Heart right ventricle (tissue), 16 donors: ENCODE measurements at places on chromosomes 1 and 21. TPM values are rescaled to one million over a fixed set of nuclear protein-coding genes. Genes with fewer than 3 reads are reported as not detected.

The ZBTB48 gene
- total RNA-seq: 8.9 TPM

The DNASE2B gene
- total RNA-seq: not detected

The SELENON gene
- 32.5 TPM for total RNA-seq

The MSH4 gene
- 0.34 TPM for total RNA-seq

The ADORA1 gene
- total RNA-seq: 10.2 TPM

The MANEAL gene
- total RNA-seq: 2.2 TPM

The VTCN1 gene
- total RNA-seq: not detected

The KLHDC9 gene
- total RNA-seq: 5.6 TPM

The BCAR3 gene
- total RNA-seq: 24.0 TPM

The DDAH1 gene
- total RNA-seq: 28.6 TPM

The IFFO2 gene
- total RNA-seq: 8.2 TPM

The GLUL gene
- 390 TPM for total RNA-seq

The ETNK2 gene
- 2.4 TPM for total RNA-seq

The ASB17 gene
- not detected for total RNA-seq

GRCh38 chr1:210938416-210938925 lies 195.5 kb downstream of the KCNH1 start:
- H3K27me3 ChIP-seq: no peaks in the 10 kb centered on the region
- H3K36me3 ChIP-seq: no peaks in the 10 kb centered on the region
- no peak overlapping the region for H3K27ac ChIP-seq
- DNase-seq: no peak
- no peaks in the 10 kb centered on the region for H3K4me1 ChIP-seq

DNA sequence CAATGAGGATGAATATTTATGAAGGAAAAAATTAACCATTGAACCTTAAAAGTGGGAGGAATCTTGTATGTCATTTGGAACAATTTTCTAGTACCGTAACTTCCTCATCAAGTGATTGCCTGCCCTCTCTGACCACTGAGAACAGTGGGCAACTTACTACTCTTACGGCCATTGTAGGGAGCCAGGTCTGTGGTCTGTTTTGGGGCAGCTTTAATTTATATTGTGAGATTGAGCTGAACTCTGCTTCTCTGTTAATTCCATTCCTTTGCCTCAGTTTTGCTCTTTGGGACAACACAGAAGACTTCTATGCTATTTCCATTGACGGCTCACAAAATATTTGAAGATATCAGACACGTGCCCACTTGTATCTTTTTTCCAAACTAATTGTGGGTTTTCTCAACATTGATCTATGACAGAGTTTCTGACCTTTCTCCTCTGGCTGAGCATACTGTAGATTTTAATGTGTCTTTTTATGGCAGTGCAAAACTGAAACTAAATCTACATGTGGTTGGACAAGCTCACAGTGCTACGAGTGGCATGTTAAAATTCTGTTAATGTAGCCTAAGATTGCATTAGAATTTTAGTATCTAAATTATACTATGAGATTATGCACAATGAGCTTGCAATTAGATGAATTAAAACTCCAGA lies 27.8 kb upstream of the ZNF281 start:
- no peak for DNase-seq
- no peaks in the 10 kb centered on the region for H3K4me1 ChIP-seq
- no peaks in the 10 kb centered on the region for H3K27me3 ChIP-seq
- H3K27ac ChIP-seq: no peak overlapping the region
- H3K4me3 ChIP-seq: no peak overlapping the region

DNA sequence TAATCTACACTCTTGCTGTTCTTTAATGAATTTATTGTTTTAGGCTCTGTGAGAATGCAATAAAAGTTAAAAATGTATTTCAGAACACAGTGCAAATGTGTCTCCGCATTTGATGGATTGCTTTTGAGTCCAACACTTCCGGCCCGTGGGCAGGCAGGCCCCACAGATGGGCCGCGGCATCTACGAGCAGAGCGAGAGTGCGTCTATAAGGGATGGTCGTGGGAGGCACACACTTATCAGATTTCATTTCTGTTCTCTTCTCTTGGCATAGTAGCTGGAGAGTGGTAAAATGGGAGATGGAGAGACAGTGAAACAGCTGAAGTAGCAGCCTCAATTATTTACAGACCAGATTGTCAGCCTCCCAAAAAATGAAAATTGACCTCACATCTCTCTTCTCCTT lies 134.2 kb downstream of the NAV1 start:
- H3K36me3 ChIP-seq: no peaks in the 10 kb centered on the region
- H3K27me3 ChIP-seq: no peaks in the 10 kb centered on the region
- no peak overlapping the region for H3K4me3 ChIP-seq
- no peak overlapping the region for H3K27ac ChIP-seq

- peaks cover 28% of the 10 kb centered on the region for H3K4me1 ChIP-seq
- no peak for DNase-seq
- no peak overlapping the region for H3K4me3 ChIP-seq
- peaks cover 66% of the 10 kb centered on the region for H3K36me3 ChIP-seq
- H3K27ac ChIP-seq: no peak overlapping the region
Measured at GRCh38 chr21:44970766-44971671, 31.2 kb downstream of the SLX9 start.

GRCh38 chr1:160208557-160209320 lies 3.6 kb downstream of the PEA15 start:
- H3K4me1 ChIP-seq: peaks cover 60% of the 10 kb centered on the region
- H3K4me3 ChIP-seq: peak overlapping the region; percentile 11
- H3K27me3 ChIP-seq: no peaks in the 10 kb centered on the region
- peak overlapping the region; percentile 67 for H3K27ac ChIP-seq
- DNase-seq: no peak
- peaks cover 4% of the 10 kb centered on the region for H3K36me3 ChIP-seq

- no peaks in the 10 kb centered on the region for H3K36me3 ChIP-seq
- no peak overlapping the region for H3K27ac ChIP-seq
- no peaks in the 10 kb centered on the region for H3K27me3 ChIP-seq
Measured at GRCh38 chr1:172973424-172973823, 77.3 kb downstream of the TNFSF18 start.

GRCh38 chr1:8022395-8023286 lies 3.5 kb downstream of the ERRFI1 start:
- peaks cover 59% of the 10 kb centered on the region for H3K4me1 ChIP-seq
- H3K27ac ChIP-seq: no peak overlapping the region
- no peaks in the 10 kb centered on the region for H3K36me3 ChIP-seq
- no peak overlapping the region for H3K4me3 ChIP-seq
- DNase-seq: no peak
- no peaks in the 10 kb centered on the region for H3K27me3 ChIP-seq

DNA sequence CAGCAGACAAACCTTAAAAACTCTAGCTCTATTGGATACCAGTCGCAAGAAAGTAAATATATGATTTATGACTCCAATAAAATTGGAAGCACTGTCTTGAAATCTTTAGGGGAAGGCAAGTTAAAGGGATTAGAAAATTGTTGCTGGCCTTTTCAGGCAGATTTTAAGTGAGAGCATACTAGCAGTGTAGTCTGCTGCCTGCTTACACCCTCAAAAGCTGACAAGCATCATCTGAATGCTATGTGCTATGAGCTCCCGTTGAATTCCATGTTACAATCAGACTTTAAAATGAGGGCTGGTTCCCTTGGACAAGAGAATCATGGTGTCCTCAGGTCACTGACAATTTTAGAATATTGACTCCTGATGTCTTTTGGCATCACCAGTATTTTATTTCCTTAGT lies 271.1 kb upstream of the C1orf105 start:
- H3K36me3 ChIP-seq: no peaks in the 10 kb centered on the region
- H3K27me3 ChIP-seq: no peaks in the 10 kb centered on the region
- no peak overlapping the region for H3K4me3 ChIP-seq
- no peak overlapping the region for H3K27ac ChIP-seq

DNA sequence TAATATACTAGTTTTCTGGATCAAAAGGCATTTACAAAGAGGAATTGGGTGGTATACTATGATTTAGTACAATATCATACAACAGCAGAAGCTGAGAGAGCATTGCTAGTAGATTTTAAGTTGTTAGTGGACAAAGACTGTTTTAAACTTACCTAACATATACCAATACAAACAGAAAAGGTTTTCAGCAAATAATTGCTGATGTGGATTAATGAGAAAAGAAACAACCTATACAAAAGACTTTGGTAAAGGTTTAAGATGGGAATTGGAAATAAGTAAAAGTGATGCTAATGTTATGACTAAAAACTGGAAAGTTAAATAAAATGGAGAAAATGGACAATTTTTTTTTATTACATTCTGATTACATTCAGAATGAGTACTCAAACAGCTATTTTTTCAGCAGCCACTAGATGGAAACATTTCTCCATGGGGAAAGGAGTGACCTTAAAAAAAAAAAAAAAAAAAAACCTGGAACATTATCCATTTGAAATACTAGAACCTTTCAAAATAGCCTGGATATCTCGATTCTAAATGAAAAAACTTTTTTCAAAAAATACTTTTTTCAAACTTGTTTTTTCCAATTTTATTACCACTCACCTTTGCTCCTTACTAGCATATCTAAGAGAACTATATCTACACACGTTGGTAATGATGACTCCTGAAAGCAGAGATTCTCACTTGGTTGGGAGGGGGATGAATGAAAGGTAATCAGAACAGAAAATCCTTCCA lies 55.4 kb downstream of the EPRS1 start:
- H3K4me1 ChIP-seq: no peaks in the 10 kb centered on the region
- no peak overlapping the region for H3K27ac ChIP-seq
- no peak for DNase-seq
- no peaks in the 10 kb centered on the region for H3K27me3 ChIP-seq
- H3K36me3 ChIP-seq: peaks cover 11% of the 10 kb centered on the region

GRCh38 chr1:19347533-19348172 lies 35.5 kb downstream of the SLC66A1 start:
- H3K4me3 ChIP-seq: no peak overlapping the region
- peaks cover 29% of the 10 kb centered on the region for H3K36me3 ChIP-seq
- no peak overlapping the region for H3K27ac ChIP-seq
- peaks cover 6% of the 10 kb centered on the region for H3K4me1 ChIP-seq

DNA sequence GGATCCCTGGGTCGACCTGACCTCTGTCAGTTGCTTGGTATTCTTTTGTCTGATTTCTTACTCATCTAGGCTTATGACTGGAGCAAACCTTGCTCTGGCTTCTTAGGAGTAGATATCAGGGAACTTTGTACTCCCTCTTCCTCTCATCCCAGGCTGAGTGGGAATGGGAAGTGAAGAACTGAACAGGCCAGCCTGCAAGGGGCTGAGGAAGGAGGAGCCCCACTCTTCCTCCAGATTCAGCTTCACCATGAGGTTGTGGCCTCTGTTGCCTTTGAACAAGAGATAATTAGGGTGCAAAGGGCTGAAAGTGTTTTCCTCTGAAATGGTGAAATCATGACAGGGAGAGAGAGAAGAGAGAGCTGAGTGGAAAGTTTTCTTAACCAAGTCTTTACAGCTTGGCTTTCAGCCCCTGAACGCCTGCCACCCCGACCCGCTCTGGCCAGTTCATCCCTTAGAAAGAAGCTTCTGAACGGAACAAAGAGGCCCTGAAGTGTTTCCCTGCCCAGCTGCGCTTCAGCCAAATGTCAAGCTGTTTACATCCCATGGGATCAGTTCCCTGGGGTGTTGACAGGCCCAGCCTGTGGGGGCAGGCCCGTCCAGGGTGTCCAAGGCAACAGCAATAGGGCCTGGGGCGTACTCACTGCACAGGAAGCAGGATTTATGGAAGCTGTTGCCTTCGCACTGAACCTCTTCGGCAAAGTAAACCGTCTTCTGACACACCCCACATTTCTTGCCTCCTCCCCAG lies 11.2 kb downstream of the CSRP1 start:
- peak; percentile 82 for DNase-seq
- no peaks in the 10 kb centered on the region for H3K36me3 ChIP-seq
- peaks cover 87% of the 10 kb centered on the region for H3K4me1 ChIP-seq
- peak overlapping the region; percentile 76 for H3K27ac ChIP-seq

DNA sequence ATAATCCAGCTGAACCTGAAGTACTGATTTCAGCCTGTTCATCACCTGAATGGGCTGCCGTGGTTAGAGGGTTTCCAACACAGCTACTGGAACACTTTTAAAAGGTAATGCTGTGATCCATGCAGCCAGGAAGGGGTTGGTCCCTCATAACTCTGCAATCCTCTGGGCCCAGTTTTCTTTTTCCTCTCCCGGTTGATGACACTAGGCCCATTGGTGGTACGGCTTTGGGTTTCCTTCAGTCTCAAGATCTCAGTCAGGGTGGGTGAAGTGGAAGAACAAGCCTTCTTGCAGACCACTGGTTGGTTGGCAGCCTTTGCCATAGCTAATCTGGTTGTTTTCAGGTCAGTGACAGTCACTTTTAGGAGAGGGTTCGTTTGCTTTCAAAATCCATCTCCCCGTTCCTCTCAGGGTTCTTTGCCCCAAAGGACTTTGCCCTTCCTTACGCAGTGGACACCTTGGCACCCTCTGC lies 502 bp upstream of the SLC35A3 start:
- peak overlapping the region; percentile 97 for H3K4me3 ChIP-seq
- H3K4me1 ChIP-seq: peaks cover 10% of the 10 kb centered on the region
- peak overlapping the region; percentile 74 for H3K27ac ChIP-seq
- DNase-seq: no peak

GRCh38 chr1:215119719-215120365 lies 37.3 kb downstream of the KCNK2 start:
- no peaks in the 10 kb centered on the region for H3K4me1 ChIP-seq
- H3K27ac ChIP-seq: no peak overlapping the region
- no peak overlapping the region for H3K4me3 ChIP-seq

- H3K36me3 ChIP-seq: no peaks in the 10 kb centered on the region
- no peak overlapping the region for H3K4me3 ChIP-seq
- H3K4me1 ChIP-seq: no peaks in the 10 kb centered on the region
- H3K27me3 ChIP-seq: no peaks in the 10 kb centered on the region
Measured at GRCh38 chr1:24635195-24635843, 7.8 kb upstream of the SRRM1 start.

DNA sequence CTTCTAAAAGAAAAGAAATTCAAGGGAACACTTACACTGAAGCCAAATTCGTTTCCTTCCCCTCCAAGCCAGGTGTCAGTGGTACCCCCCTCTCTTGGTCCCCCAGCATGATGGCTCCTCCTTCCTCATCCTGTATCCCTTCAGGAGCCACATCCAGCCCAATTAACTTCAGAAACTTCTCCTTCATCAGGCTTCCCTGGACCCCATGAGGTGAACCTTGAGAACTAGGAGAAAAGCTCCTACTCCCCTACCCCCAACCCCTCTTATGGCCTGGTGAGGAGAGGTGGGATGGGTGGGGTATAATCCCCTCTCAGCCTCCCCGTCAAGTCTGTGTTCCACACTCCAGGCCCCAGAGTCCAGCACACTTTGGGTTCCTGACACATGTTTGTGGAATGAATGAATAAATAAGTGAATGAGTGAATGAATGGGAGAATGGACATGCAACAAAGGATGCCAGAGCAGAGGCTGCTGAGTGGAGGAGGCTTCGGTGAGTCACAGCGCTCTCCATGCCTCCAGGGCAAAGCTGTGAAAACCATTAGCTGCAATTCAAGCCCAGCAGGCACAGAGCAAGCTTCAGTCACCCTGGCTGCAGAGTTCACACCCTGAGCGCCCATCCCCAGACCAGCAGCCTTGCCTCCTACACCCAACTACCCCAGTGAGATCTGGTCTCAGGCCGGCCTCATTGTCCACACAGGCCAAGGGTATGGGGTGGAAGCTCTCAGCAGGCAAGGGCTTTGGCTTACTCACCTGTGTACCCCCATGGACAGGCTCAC lies 43.8 kb downstream of the BATF3 start:
- H3K4me3 ChIP-seq: no peak overlapping the region
- H3K27me3 ChIP-seq: no peaks in the 10 kb centered on the region
- no peak for DNase-seq
- H3K27ac ChIP-seq: no peak overlapping the region

- no peaks in the 10 kb centered on the region for H3K4me1 ChIP-seq
- DNase-seq: no peak
- H3K27ac ChIP-seq: no peak overlapping the region
- H3K4me3 ChIP-seq: no peak overlapping the region
- no peaks in the 10 kb centered on the region for H3K27me3 ChIP-seq
- no peaks in the 10 kb centered on the region for H3K36me3 ChIP-seq
Measured at GRCh38 chr1:198435056-198435455, 105.4 kb downstream of the ATP6V1G3 start.
